ENCODE measurements at places on chromosomes 2 and 18. TPM values are rescaled to one million over a fixed set of nuclear protein-coding genes. Genes with fewer than 3 reads are reported as not detected.

DNA sequence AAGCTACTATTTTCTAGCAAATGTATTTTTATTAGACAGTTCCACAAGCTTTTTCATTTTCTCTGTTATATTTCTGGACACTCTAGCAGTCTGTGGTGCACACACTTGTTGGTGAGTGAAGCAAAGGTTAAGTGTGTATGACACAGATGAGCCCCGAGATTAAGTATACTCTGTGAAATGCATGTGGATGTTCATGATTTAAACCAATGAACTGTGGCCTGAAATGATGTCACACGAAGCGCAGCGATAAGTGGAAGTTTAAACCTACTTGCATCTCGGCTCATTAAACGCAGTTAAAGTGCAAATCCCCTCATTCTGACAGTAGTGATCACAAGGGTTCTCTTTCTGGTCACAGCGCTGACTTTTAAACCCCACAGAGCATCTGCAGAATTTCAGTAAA is 1488.8 kb upstream of the NXPH2 start:
- no peak for DNase-seq
- H3K27me3 ChIP-seq, result no peaks in the 10 kb centered on the region
- no peaks in the 10 kb centered on the region for H3K36me3 ChIP-seq
- no peaks in the 10 kb centered on the region for H3K4me1 ChIP-seq
- no peak overlapping the region for H3K4me3 ChIP-seq
- no peak overlapping the region for H3K27ac ChIP-seq

DNA sequence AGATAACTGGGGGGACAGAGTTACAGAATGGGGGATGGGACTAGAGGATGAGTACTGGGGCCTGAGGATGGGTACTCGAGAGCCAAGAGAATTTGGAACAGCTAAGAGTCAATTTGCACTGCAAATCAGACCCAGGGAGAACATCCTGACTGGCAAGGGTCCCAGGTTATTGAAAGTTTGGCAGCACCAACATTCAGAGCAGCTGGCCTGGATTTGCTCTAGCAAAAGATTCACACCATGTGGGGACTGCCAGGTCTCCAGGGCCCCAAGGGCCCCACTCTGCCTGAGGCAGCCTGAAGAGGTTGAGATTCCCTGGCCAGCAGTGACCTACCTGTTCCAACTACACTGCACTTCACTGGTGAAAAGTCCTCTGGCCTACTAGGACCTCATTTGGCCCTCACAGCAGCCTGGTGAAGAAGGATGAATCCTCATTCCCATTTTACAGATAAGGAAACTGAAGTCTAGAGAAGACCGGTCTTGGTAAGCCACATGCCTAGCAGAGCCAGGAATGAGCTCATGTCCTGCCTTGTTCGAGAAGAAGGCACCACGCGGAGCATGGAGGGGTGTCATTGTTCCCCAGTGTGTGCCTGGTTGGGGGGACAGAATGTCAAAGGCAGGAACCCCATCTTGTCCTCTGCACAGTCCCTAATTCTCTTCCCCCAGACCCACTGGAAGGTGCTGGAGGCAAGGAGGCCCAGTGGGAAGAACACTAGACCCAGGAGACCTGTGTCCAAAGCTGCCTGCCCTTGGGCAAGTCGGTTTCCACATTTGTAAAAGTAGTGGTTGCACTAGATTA is 258.6 kb downstream of the TNS1 start:
- no peak for DNase-seq
- no peak overlapping the region for H3K27ac ChIP-seq
- no peak overlapping the region for H3K4me3 ChIP-seq
- no peaks in the 10 kb centered on the region for H3K27me3 ChIP-seq
- no peaks in the 10 kb centered on the region for H3K36me3 ChIP-seq
- no peaks in the 10 kb centered on the region for H3K4me1 ChIP-seq

ATRAID gene
- 107 TPM for total RNA-seq

DNA sequence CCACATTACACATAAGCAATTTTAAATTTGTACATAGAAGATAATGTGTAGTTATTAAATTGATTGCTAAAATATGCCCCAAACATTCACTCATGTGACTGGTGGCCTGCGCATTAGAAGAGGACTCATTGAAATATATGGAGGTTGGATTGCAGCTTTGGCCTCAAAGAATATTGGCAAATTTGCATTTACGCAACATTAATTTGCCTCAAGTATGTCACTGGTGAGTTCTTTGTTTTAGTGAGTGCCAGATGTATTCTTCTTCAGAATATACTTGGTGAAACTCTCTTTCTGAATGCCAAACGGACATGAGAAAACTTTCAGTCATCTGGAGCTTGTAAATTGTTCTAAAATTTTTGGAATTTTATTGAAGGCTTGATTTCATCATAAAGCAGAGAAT is 5.9 kb upstream of the EFEMP1 start:
- no peak for DNase-seq
- H3K4me1 ChIP-seq, result no peaks in the 10 kb centered on the region
- H3K27me3 ChIP-seq, result no peaks in the 10 kb centered on the region
- H3K27ac ChIP-seq, result no peak overlapping the region
- no peaks in the 10 kb centered on the region for H3K36me3 ChIP-seq

DNA sequence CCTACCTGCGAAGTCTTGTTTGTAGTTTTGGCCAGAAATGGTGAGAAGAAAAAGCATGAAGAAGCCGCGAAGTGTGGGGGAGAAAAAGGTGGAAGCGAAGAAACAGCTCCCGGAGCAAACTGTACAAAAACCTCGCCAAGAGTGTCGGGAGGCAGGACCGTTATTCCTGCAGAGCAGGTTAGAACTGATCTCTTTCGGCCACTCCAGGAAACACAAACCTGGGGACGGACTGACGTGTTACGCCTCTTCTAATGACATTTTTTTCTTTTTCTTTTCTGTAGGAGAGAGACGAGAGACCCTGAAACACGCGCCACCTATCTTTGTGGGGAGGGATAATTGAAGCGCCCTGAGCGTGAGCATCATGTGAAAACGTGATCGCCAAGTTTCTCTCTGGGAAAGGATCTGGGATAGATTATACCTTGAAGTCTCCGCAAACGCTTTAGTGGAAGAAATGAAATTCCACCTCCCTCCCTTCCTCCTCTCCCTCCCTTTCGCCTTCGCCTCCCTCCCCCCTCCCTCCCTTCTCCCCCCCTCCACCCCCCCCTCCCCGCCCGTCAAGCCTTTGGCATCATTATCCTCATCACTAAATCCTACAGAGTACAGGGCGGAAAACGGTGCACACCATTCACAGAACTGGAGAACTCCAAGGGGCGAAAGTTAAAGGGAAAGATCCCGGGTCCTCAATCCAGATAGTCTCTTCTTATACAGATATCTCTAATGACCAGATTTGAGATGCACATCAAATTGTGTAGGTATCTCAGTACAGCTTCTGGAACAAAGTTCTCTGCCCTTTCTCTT is at the start of gene ZEB2:
Gene ZEB2, minus strand, starts transcription at position 186 of the 798 bp plus-strand sequence. CDS start 2,769 bp downstream, outside the sequence.
- H3K36me3 ChIP-seq, result no peaks in the 10 kb centered on the region
- no peaks in the 10 kb centered on the region for H3K27me3 ChIP-seq
- H3K4me1 ChIP-seq, result no peaks in the 10 kb centered on the region
- peak within 1 kb of the TSS; percentile 70 for H3K4me3 ChIP-seq
- no peak for DNase-seq

DNA sequence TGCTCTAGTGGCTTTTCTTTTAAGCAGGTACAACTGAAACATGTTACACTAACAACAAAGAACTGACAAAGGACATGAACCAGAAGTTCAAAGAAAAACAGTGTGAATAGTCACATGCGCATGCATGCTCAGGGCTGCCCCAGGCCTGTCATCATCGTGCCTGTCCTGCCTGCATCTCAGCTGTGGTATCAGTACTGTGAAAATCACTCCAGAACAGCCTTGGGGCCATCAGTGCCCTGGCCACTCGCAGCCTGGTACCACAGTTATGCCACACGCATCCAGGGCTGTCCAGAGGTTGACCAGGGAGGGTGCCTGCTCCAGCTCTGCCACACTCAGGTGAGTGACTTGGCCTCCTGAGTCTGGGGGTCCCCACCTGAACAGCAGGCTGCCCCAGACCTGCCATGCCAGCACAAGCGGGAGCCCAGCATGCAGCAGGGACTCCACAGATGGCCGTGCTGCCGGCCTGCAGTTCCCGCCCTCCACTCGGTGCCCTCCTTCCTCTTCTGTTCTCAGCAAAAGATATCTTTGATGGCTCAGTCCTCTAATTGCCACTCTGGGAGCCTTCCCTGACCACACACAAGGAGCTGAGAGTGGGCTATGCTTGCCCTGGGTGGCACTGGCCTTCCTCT is 12.3 kb downstream of the LIMS2 start:
- peak overlapping the region; percentile 50 for H3K4me3 ChIP-seq
- peak overlapping the region; percentile 87 for H3K27ac ChIP-seq
- H3K4me1 ChIP-seq, result no peaks in the 10 kb centered on the region
- DNase-seq, result no peak

DNA sequence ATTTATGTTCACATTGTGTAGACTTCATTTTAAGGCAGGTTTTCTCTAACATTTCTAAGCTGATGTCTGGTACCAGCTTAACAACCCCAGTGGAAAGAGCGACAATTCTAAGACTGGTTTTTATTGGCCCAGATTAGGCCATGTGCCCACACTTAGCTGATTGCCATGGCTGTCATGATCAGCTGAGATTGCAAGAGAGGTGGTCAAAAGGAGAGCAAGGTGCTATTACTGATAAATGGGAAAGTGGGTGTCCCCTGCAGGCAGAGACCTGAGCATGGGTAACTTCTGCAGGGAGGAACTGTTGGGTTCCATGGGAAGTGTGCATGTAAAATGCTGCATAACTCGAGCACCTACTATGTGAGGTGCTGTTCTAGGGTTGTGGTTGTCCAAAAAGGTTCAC is 56.8 kb upstream of the MCFD2 start:
- peaks cover 36% of the 10 kb centered on the region for H3K4me1 ChIP-seq
- H3K36me3 ChIP-seq, result peaks cover 28% of the 10 kb centered on the region
- H3K27ac ChIP-seq, result no peak overlapping the region
- no peak for DNase-seq

- DNase-seq, result no peak
- H3K4me3 ChIP-seq, result no peak overlapping the region
- H3K27me3 ChIP-seq, result no peaks in the 10 kb centered on the region
- H3K4me1 ChIP-seq, result no peaks in the 10 kb centered on the region
These were observed 820.5 kb upstream of the POU3F3 start for GRCh38 chr2:104033399-104033798.

DNA sequence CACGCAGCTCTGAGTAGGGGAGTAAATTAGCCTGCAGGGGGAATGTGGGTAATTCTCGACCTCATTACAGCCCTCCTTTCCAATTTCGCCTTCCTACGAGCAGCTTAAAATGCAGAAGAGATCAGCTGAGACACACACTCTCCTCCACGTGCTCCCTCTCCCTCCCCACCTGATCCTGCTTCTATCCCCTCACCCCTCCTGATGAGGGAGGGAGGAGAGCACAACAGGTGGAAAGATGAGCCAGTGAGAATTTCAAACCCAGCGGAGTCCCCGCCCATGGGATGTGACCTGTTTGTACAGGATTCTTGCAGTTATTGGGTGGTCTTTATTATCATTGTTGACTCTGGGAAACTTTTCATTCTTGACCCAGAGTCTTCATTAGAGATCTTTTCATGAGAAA is 35.5 kb downstream of the DDX18 start:
- no peaks in the 10 kb centered on the region for H3K27me3 ChIP-seq
- no peak for DNase-seq
- no peak overlapping the region for H3K4me3 ChIP-seq
- no peaks in the 10 kb centered on the region for H3K36me3 ChIP-seq
- H3K27ac ChIP-seq, result no peak overlapping the region

IL36G gene
- total RNA-seq, result not detected

- no peak overlapping the region for H3K4me3 ChIP-seq
- H3K36me3 ChIP-seq, result no peaks in the 10 kb centered on the region
These were observed 157.8 kb upstream of the HDAC4 start for GRCh38 chr2:239558661-239559060.

DNA sequence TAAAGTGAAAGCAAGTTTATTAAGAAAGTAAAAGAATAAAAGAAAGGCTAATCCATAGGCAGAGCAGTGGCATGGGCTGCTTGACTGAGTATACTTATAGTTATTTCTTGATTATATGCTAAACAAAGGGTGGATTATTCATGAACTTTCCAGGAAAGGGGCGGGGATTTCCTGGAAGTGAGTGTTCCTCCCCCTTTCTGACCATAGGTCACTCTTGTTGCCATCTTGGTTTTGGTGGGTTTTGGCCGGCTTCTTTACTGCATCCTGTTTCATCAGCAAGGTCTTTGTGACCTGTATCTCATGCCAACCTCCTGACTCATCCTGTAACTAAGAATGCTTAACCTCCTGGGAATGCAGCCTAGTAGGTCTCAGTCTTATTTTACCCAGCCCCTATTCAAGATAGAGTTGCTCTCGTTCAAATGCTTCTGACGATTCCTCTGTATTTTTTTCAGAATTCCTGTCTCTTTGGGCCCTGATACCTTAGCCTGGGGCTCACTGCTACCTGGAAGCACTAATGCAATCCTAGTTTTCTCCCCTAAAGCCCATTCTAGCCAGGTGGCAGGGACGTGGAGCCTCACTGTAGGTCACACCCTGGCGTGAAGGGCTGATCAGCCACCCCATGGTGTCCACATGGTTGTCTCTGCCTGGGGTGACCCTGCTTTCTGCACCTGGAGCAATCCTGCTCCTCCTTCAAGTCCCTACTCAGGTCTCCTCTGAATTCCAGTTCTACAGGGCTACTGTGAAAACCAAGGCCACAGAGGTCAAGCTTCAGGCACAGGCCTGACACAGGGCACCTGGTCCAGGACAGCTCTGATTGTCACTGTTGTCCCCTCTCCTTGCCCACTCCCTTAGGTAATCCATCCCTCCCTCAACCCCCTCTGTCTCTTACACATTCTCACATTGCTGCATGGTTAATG is 6.0 kb upstream of the SLC35F6 start:
- no peak overlapping the region for H3K27ac ChIP-seq
- no peaks in the 10 kb centered on the region for H3K27me3 ChIP-seq
- DNase-seq, result no peak
- no peak overlapping the region for H3K4me3 ChIP-seq
- no peaks in the 10 kb centered on the region for H3K36me3 ChIP-seq
- H3K4me1 ChIP-seq, result peaks cover 15% of the 10 kb centered on the region

DNA sequence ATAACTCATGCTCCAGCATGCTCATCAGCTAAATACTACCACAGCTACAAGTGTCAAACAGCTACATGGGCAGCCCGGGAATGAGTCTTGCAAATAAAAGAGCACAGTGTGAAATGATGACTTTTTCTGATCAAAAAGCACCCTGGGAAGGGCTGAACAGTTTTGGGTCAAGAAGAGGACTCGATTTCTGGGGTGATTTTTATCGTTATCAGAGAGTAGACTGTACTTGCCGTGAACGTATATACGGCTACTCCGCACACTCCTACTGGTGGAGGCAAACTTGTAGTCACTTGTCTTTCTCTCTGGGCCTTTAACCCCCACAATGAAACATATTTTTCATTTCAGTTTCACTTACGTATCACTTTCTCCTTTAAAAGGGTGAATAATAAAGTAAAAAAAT is 54.4 kb downstream of the NCKAP5 start:
- H3K36me3 ChIP-seq, result no peaks in the 10 kb centered on the region
- no peak overlapping the region for H3K4me3 ChIP-seq
- DNase-seq, result no peak
- no peak overlapping the region for H3K27ac ChIP-seq

GRCh38 chr18:76678248-76678647 is 144.1 kb upstream of the ZNF236 start:
- H3K27me3 ChIP-seq, result no peaks in the 10 kb centered on the region
- no peak for DNase-seq
- H3K4me1 ChIP-seq, result no peaks in the 10 kb centered on the region
- H3K36me3 ChIP-seq, result no peaks in the 10 kb centered on the region
- H3K27ac ChIP-seq, result no peak overlapping the region

CCDC85A gene
- total RNA-seq, result 12.2 TPM

GRCh38 chr18:36295880-36296301 is 1.6 kb upstream of the FHOD3 start:
- DNase-seq, result no peak
- H3K4me1 ChIP-seq, result no peaks in the 10 kb centered on the region
- H3K27me3 ChIP-seq, result no peaks in the 10 kb centered on the region

GRCh38 chr2:104781151-104781550 is 72.8 kb upstream of the POU3F3 start:
- no peaks in the 10 kb centered on the region for H3K36me3 ChIP-seq
- H3K27me3 ChIP-seq, result no peaks in the 10 kb centered on the region
- no peak for DNase-seq
- no peaks in the 10 kb centered on the region for H3K4me1 ChIP-seq
- no peak overlapping the region for H3K4me3 ChIP-seq
